NCI-H1436 treated with DMSO at 0.1 percent for 48 hours (cell line): ENCODE measurements at places on chromosomes 6 and 20.

DNA sequence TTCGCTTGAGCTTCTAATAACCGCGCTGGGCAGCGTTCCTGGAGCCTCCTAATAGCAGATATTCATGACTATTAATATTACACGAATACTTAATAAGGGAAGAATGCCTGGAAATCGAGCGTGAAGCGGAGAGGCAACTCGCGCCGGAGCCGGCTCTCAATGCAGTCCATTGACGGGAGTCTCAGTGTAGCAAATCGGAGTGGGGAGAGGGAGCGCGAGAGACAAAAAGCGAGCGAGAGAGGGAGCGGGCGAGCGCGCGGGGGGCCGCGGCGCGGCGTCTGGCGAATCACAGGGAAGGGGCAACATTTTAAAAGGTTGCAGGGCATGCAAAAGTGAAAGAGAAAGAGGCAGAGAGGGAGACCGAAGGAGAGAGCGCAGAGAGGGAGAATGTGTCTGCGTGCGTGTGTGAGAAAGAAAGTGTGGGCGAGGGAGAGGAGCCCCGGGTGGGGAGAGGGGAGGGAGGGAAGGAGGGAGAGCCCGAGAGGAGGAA lies 2.9 kb downstream of the TFAP2A start:
- DNase-seq = no peak

- no peak for DNase-seq
Observed at GRCh38 chr20:37421988-37422387, 76.0 kb downstream of the SRC start.

GRCh38 chr20:3847429-3847940 lies 851 bp downstream of the MAVS start:
- no peak for DNase-seq

DNA sequence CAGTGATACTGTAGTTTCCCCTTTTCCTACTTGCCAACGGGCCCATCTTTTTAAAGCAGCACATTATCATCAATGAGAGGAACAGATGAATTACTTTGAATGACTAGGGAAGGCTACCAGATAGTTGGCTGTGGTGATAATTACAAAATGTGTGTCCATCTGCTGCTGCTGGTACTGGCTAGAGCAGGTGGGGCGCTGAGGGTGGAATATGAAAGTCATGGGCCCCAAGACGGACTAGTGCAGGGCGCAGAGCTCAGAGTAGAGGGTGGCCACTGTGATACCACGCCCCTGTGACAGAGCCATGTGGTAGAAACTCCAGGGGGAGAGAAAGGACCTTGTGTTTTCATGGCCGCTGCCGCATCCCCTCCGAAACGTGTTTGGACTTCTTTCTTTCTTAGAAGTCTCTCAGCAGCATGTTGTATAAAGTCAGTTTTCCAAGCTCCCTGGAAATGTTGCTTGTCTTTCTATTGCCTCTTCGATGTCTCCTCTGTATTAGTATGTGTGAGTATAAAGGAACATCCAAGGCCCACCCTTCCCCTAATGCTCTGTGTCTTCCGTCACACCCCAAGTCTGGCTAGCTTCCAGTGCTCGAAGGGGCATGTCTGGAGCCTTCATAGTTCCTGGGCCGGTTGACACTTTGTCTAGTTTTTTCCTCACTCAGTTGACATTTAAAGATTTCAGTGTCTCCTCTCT lies 88.1 kb downstream of the PPP1R14C start:
- no peak for DNase-seq

DNA sequence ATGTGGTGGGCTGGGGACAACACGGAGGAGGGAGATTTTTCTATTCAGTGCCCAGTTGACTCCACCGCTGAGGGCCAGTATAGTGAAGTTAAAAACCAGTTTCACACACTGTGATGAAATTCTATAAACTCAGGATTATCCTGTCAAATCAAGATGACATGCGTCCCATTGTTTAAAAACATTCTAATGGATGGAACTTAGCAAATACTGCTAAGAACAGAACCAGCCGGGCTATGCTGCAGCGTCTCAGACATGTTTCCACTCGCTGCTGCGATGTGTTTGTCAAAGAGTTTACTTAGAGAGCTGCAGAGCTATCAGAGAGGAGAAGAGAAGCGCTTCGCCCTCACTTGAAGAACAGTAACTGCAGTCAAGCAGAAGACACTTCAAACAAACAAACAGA lies 212.6 kb upstream of the FOXQ1 start:
- no peak for DNase-seq

DNA sequence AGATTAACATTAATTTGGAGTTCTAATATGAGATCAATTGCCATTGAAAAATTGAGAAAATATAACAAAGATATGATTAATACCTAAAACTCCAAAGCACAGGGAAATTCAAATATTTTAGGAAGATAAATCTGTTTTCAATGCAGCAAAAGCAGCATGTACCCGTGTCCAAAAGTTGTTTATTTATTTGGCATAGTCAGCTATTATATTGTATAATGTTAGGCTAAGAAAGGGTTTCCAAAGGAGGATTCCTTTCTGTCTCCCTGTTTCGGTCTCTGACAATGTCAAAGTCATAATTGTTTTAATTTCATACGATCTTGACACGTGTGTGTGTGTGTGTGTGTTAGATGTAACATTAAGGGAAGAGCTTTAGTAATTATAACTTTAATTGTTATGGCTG lies 914.5 kb downstream of the EYS start:
- DNase-seq = no peak
